ENCODE measurements at places on chromosomes 4 and X.

DNA sequence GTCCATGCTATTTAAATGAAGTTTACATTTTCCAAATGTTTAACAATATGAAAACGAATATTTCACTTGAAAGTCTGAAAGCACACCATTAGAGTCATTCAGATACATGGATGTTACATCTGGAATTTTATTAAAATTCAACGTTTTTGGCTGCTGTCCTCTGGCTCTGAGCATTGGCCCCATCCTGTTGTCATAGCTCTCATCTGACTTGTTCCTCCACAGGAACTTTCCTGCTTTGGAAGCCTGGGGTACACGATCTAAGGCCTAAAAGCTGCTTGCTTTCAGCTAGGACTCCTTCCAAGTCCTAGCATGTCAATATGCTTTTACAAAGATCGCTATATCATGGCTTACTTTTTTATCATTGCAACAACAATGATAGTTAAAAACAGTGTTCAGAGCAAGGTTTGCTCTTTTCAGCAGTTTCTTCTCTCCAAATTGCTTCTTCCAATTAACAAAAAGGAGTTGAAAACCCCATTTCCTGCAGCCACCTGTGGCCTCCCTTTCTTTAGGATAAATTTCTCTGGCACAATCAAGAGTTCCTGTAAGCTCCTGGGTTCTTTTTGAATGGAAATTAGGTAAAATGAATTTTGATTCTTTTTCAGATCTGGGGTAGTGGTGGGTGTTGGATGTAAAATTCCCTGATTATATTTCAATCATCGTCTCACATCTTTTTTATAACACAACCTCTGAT lies 413.4 kb upstream of the AGA start:
- DNase-seq, result no peak

DNA sequence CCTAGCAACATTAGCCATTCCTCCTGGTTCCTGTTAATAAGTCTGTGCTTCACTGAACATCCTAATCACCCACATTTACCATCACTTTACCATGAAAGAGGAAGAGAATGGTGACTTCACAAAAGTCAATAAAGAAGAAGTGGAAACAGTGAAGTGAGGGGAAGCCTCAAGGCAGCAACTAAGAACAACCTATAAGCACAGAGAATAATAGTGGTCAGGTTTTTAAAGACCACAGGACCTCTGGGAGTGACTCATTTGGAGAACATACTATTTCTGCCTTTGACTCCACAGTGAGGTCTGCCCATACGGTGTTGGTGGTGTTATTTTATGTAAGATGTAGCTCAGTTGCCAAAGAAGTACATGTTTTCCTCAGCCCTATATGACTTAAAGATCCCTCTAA lies 86.0 kb upstream of the TET2 start:
- DNase-seq, result peak; percentile 89

DNA sequence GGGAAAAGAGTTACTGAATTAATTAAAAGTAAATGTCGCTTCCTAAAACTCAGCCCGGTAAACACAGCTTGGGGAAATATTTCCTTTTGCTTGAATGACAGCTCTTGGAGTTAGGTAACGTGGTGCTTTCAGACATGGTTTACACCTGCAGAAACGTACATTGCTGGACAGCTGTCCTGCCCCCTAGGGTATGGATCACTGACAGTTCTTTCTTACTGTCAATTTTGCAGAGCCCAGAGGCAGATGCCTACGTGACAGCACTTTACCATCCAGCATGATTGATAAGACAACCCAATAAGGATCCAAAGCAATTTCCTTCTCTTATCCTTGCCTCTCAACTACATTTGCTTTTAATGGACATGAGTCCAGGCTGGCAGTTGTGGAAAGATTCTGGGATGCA lies 334.5 kb downstream of the PACRGL start:
- no peak for DNase-seq

GRCh38 chrX:77446029-77446585 lies 1.1 kb upstream of the FGF16 start:
- DNase-seq, result peak; percentile 29

DNA sequence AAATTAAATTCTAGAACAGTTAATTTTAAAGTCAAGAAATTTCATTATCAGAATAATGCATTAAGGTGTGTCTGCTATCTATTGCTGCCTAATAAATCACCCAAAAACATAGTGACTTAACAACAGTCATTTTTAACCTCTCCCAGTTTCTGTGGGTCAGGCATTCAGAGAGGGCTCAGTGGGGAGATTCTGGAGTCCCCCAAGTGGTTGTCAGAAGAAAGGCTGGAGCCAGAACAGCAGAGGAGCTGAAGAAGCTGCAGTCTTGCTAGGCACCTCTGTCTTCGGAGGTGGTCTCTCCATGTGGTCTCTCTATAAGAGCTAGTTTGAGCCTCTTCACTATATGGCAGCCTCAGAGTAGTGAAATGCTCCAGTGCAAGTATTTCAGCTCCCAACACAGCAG lies 9.3 kb upstream of the HOPX start:
- peak; percentile 49 for DNase-seq

DNA sequence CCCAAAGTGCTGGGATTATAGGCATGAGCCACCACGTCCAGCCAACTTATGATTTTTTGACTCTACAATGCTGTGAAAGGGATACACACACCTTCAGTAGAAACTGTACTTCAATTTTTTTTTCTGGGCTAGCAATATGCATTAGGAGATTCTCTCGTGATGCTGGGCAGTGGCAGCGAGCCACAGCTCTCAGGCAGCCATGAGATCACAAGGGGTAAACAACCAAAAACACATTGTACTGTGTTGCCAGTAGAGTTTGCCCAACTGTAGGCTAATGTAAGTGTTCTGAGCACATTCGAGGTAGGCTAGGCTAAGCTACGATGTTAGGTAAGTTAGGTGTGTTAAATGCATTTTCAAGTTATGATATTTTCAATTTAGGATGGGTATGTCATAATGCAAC lies 25.7 kb downstream of the RAB33A start:
- no peak for DNase-seq

DNA sequence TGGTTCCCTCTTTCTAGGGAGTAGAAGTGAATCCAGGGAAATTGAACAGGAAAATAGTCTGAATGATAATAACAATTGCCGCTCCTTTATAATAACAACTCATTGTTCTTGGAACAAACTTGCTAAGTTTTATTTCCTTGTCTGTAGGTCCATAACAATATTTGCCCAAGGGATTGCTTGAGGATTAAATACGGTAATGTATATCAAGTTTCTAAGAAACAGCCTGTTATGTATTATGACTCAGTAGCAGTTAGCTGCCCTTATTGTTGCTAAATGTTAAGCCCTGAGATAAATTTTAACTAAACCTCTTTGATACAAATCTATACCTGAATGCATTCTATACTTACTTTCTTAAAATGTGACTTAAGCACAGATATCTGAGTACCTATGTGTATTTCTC lies 215.9 kb upstream of the AADAT start:
- no peak for DNase-seq

- no peak for DNase-seq
These were observed 71.3 kb upstream of the GRXCR1 start for GRCh38 chr4:42821230-42821629.

DNA sequence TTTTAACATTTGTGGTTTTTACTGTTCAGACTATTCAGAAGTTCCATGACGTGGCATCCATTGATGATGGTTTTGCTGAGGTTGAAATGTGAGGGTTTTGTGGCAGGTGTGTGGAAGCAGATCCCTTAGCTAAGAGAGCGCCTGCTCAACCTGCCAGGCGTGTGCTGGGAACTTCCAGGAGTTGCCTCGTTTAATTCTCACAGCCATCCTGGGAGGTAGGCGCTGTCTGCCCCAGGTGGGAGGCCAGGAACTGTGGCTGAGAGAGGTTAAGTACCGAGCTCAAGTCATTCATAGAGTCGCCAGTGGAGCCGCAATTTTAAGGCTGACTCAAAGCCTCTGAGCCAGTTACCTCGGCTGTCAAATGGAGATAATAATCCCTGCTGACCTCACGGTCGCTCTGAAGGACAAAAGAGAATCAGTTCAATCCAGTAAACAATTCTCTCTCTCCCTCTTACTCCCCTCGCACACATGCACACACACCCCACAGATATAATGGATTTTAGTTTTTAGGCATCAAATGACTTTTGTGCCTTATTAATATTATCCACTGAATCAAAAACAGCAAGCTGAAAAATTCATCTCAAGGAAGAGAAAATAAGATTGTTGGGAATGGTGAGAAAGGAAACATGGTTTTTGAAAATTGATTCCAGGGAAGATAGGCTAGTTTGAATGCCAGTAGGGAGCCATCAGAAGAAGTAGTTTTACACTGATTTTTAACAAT lies 171.3 kb downstream of the PTTG2 start:
- no peak for DNase-seq

DNA sequence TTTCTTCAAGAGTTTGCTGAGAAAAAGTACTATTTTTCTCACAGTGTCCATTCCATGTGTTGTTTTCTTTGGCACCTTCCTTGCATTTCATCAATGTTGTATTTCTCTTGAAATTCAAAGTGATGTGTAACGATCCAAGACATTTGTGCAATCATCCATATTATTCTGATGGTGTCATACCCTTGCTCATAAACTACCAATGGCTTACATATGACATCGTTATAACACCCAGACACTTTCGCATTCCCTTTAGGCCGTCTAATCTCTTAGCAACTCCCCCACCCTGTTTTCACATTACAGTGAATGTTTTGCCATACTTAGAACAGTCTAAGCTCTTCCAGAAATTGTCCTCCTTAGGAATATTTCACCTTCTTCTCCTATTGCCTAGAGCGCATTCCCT lies 1779.0 kb downstream of the PCDH7 start:
- no peak for DNase-seq

- DNase-seq, result no peak
These were observed 56.0 kb downstream of the BANK1 start for GRCh38 chr4:101846550-101846949.

GRCh38 chr4:73414936-73415271 lies 10.8 kb downstream of the ALB start:
- no peak for DNase-seq

GRCh38 chrX:119945481-119945880 lies 1.9 kb upstream of the NKAP start:
- no peak for DNase-seq

- peak; percentile 31 for DNase-seq
These were observed 12.4 kb upstream of the FRYL start for GRCh38 chr4:48792348-48793006.

DNA sequence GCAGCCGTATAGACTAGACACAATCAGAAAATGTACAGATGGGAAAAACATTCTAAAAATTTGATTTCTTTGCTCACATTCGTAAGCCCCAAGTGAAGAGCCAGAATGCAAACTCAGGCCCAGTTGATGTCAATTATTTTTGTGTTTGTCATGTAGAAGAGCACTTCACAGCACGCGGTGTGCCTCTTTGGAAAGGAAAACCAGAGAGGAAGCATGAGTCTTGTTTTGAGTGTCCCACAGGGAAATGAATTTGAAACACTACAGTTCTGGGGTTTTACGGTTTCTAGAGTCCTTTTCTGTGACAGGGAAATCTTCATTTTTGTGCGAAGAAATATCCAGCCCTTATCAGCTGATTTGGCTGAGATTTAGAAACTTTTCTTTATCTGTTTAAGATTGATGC lies 554.6 kb upstream of the BOD1L1 start:
- DNase-seq, result no peak

GRCh38 chr4:56321251-56321650 lies 66.0 kb downstream of the AASDH start:
- DNase-seq, result no peak

DNA sequence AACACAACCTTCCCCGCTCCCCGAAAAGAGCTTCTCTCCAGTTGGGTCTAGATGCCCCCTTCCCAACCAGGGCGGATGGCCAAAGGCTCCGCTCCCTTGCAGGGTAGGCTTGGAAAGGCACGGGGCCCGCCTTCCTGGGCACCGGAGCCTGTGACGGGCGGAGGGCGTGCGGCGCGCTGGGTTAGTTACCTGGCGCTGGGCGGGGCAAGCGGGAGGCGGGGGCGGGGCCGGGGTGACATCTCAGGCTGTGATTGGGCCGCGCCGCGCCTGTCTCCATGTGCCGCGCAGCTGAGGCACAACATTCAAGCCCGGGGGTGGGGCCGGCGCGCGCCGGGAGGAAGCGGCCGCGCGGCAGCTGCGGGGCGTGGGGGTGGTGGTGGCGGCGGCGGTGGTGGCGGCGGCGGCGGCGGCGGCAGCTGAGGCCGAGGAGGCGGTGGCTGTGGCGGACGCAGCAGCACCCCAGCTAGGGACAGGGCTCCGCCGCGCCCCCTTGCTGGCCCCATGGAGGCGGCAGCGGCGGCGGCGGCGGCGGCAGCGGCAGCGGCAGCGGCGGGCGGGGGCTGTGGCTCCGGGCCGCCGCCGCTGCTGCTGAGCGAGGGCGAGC lies at the start of gene REPS2:
TSS of gene REPS2 (plus strand) at position 298 of the 604 bp plus-strand sequence. CDS start at position 502, 204 bp downstream.
- peak; percentile 4 for DNase-seq

GRCh38 chr4:145436114-145436513 lies 45.5 kb upstream of the SMAD1 start:
- DNase-seq, result no peak

- no peak for DNase-seq
These were observed 10.5 kb upstream of the DCHS2 start for GRCh38 chr4:154502111-154502510.

DNA sequence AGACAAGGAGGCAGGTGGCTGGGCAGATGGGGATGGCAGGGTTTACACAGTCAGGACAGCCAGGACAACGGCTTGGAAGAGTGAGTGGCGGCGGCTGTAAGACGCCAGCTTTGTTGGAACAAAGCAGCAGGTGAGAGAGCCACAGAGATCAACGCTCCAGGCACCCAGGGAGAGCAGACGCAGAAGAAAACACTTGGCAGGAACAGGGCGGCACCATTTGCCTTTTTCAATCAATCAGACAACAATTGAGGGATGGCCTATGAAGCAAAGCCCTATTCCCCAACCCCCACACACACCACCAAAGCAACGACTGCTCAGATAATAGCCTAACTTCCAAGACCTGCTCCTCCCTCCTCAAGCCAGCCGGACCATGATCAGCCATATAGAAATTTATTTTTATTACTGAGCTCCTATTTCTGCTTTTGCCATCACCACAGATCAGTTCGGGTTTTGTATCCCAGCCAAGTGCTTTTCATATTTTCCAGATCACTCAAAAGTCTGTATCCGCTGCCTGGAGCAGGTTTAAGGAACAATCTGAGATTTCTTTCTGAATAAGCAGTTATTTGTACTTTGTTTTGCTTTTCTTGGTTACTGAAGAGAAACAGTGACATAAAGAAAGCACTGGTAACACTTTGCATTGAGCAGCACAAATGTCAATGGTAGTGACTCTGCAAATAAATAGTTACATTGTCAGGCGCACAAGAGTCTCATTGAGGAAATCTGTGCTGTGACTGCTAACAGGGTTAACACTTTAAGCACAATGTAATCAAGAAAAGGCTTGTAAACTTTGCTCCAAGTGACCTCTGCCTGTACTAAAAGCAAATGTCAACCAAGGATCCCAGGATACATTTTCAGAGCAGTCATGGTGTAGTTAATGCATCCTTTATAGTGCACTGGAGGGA lies 81.8 kb upstream of the RBPJ start:
- no peak for DNase-seq

GRCh38 chr4:157204634-157205244 lies 15.8 kb upstream of the GRIA2 start:
- no peak for DNase-seq

DNA sequence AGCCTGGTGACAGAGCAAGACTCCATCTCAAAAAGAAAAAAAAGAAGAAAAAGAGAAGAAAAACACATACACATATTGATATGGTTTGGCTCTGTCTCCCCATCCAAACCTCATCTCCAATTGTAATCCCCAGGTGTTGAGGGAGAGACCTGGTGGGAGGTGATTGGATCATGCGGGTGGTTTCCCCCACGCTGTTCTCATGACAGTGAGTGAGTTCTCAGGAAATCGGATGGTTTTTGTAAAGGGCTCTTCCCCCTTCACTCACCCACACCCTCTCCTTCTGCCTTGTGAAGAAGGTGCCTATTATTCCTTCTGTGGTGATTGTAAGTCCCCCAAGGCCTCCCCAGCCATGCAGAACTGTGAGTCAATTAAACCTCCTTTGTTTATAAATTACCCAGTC lies 68.4 kb downstream of the LDB2 start:
- no peak for DNase-seq

Data from Kasumi-1 (cell line).